ENCODE measurements at places on chromosomes 4 and X.

DNA sequence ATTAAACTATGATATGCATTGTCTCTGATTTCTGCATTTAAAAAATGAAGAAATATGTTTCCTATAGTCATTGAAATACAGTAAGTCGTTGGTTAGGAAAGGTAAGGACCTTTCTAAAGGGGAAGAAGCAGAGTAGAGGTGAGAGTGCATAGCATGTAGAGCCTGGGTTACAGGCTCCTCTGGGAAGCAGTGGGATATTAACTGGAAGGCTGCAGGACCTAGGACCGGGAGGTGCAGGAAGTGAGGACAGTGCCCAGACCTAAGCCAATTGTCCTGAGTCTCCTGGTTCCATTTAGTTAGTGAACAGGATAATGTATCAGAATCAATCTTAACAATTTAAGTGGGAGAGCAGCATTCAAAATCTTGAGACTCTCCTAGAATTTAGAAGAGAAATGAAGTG lies 237.1 kb upstream of the NUDT6 start:
- no peak overlapping the region for H3K27ac ChIP-seq
- no peak for DNase-seq
- no peak overlapping the region for H3K4me3 ChIP-seq
- H3K27me3 ChIP-seq, result no peaks in the 10 kb centered on the region
- no peaks in the 10 kb centered on the region for H3K36me3 ChIP-seq

DNA sequence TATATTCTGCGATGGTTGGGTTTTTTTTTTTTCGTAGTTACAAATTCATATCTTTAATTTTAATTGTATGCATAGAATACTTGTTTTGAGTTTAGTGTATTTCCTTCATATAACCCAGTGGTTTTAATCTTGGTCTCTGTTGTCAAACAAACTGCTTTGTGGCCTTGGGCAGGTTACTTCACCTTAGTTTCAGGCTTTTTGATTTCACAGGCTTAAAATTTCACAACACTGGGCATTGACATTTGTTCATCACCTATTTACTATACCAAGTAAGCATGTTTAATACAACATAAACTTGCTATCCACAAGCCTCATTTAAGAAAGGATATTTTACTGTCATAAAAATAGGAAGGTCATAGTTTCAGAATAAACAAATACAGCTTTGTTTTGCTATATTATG lies 14.7 kb downstream of the RAPGEF2 start:
- no peak overlapping the region for H3K4me3 ChIP-seq
- H3K36me3 ChIP-seq, result no peaks in the 10 kb centered on the region
- no peaks in the 10 kb centered on the region for H3K27me3 ChIP-seq
- no peak overlapping the region for H3K27ac ChIP-seq
- no peak for DNase-seq
- no peaks in the 10 kb centered on the region for H3K4me1 ChIP-seq

GRCh38 chr4:15531792-15532191 lies 62.1 kb downstream of the CC2D2A start:
- DNase-seq, result no peak
- H3K27me3 ChIP-seq, result no peaks in the 10 kb centered on the region
- no peaks in the 10 kb centered on the region for H3K36me3 ChIP-seq
- no peak overlapping the region for H3K27ac ChIP-seq

GRCh38 chrX:131703646-131704045 lies 159.8 kb downstream of the OR13H1 start:
- no peaks in the 10 kb centered on the region for H3K27me3 ChIP-seq
- no peak overlapping the region for H3K27ac ChIP-seq
- DNase-seq, result no peak

DNA sequence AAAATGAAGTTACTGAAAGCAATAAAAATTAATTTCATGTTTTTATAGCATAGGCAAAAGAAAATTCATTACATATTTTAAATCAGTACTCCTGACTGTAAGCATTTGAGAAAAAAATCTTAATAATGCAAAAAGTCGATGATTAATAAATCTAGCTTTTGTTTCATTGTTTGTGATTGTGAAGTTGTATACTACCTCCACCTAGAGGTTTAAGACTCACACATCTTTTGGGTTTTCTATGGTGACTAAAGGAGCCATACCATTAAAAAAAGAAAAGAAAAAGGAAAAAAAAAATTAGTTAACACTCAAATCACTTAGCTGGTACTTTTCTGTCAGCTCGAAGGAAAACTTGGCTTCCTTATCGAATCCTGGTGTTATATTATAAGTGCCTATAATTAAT lies 2.0 kb downstream of the GABRA2 start:
- no peaks in the 10 kb centered on the region for H3K27me3 ChIP-seq
- H3K4me3 ChIP-seq, result no peak overlapping the region
- no peak overlapping the region for H3K27ac ChIP-seq
- no peaks in the 10 kb centered on the region for H3K4me1 ChIP-seq
- no peaks in the 10 kb centered on the region for H3K36me3 ChIP-seq

DNA sequence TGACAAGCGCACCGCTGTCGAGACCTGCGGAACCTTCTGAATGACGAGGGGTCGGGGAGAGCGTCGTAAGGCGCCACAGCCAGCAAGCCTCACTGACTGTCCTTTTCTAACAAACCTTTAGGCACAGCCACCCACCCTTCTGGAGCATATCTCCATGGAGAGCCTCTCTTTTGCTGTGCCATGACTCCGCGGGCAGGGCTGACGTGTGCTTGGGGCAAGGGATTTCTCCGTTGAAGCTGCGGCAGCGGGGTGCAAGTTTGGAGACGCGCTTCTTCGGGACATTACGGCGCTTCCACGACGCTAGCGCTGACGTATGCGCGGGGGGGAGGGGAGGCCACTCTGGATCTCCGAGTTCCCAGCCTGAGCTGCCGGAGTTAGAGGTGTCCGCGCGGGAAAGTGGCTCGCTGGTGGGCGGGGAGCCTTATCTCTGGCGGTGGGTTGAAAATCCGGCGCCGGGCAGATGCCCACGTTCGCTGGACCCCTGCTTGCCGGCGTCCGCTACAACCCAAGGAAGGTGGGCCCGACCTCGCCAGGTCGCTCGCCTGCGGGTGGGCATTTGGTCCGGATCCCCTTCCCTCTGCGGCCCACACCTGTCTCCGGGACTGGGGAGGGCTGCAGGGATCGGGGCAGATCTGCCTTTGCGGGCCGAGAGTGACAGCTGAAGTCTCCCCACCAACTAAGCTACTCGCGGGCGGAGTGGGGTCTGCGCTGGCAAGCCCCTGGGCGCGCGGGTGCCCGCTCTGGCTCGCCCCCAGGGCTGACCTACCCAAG lies 543 bp upstream of the SLC10A7 start:
- peak; percentile 71 for DNase-seq
- H3K27ac ChIP-seq, result peak overlapping the region; percentile 83
- peak overlapping the region; percentile 95 for H3K4me3 ChIP-seq
- H3K27me3 ChIP-seq, result no peaks in the 10 kb centered on the region
- peaks cover 15% of the 10 kb centered on the region for H3K4me1 ChIP-seq

GRCh38 chr4:55554453-55555030 lies 7.8 kb upstream of the CLOCK start:
- no peaks in the 10 kb centered on the region for H3K36me3 ChIP-seq
- peaks cover 8% of the 10 kb centered on the region for H3K4me1 ChIP-seq
- no peaks in the 10 kb centered on the region for H3K27me3 ChIP-seq
- H3K4me3 ChIP-seq, result no peak overlapping the region

DNA sequence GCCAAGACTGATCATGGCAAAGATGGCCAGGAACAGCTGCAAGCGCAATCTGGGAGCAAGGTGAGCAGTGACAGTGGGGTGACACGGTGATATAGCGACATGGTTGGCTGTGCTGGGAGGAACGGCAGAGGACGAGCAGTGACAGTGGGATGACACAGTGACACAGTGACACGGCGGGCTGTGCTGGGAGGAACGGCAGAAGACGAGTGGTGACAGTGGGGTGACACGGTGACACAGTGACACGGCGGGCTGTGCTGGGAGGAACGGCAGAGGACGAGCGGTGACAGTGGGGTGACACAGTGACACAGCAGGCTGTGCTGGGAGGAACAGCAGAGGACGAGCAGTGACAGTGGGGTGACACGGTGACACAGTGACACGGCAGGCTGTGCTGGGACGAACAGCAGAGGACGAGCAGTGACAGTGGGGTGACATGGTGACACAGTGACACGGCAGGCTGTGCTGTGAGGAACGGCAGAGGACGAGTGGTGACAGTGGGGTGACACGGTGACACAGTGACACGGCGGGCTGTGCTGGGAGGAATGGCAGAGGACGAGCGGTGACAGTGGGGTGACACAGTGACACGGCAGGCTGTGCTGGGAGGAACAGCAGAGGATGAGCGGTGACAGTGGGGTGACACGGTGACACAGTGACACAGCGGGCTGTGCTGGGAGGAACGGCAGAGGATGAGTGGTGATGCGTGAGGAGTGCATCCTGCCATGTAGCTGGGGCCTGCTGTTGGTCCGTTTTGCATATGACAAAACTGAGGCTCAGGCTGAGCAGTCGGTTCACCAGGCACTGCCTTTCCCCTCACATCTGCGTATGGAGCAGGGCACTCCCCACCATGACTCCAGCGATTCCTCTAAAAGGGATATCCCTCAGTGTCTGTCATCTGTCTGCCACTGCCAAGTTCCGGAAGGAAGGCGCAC lies 36.0 kb upstream of the MXD4 start:
- H3K27me3 ChIP-seq, result peaks cover 34% of the 10 kb centered on the region
- H3K27ac ChIP-seq, result no peak overlapping the region
- H3K4me3 ChIP-seq, result no peak overlapping the region
- no peaks in the 10 kb centered on the region for H3K36me3 ChIP-seq
- no peak for DNase-seq

- no peaks in the 10 kb centered on the region for H3K4me1 ChIP-seq
- no peak for DNase-seq
These were observed 910 bp downstream of the ANK2 start for GRCh38 chr4:113050371-113050755.

DNA sequence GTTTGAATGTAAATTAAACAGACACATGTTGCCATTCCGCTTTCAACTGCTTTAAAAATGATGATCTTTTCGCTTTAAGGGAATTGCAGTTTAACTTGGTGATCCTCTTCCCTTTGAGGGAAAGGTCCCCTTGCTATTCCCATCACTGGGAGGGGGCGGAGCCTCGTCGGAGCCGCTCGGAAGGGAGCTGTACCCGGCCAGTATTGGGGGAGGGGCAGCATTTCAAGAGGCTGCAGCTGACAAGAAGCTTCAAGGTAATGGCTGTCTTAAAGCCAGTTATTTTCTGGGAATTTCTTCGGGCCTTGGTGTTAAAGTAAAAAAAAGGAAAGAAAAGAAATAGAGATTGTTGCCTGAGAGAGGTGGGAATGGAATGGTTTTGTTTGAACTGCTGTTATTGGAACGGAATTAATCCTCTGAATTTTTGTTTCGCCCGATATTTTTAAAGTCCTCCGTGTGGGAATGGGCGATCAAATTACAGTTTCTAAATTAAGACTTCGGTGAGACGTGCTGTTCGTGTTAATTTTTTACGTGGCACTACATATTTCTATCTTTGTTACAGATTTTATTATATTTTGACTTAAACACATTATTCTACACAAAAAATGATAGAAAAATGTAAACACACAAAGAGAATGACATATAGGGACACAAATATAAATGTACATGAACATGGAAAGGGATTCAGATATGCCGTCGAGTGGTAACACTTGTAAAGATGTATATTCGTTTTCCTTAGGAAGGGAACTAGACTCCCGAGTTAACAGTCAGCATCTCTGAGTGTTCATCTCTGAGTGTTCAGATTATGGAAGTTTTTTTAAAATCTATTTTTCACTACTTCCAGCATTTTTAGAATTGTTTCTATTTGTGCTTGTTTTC lies 9.2 kb downstream of the PWWP3B start:
- H3K4me3 ChIP-seq, result no peak overlapping the region
- no peaks in the 10 kb centered on the region for H3K36me3 ChIP-seq
- no peak for DNase-seq

DNA sequence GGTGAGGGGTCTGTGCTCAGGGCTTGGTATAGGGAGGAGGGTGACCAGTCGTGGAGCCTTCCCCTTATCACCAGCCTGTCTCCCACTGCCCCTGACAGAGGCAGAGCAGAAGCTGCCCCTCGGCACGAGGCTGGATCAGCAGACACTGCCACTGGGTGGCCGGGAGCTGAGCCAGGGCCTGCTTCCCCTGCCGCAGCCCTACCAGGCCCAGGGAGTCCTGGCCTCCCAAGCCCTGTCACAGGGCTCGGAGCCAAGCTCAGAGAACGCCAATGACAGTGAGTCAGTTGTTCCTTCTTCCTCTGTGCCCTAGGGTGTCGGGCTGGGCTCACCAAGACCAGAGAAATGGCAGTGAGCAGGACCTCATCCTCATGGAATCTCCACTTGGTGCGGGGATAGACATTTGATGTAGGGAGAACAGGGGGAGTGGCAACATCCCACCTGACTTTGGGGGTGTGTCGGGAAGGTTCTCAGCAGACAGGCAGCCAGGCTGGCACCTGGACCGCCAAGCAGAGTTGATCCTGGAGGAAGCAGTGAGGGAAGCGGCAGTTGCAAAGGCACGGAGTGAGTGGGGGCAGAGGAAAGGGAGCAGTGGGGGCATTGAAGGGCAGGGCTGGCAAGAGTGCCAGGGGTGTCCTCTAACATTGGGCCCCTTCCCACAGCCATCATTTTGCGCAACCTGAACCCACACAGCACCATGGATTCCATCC lies 14.3 kb upstream of the UBA1 start:
- H3K36me3 ChIP-seq, result no peaks in the 10 kb centered on the region
- DNase-seq, result no peak
- H3K4me1 ChIP-seq, result no peaks in the 10 kb centered on the region
- no peak overlapping the region for H3K27ac ChIP-seq
- H3K27me3 ChIP-seq, result no peaks in the 10 kb centered on the region

GRCh38 chrX:39857780-39858179 lies 240.0 kb downstream of the BCOR start:
- no peaks in the 10 kb centered on the region for H3K36me3 ChIP-seq
- H3K4me1 ChIP-seq, result no peaks in the 10 kb centered on the region
- DNase-seq, result no peak
- no peaks in the 10 kb centered on the region for H3K27me3 ChIP-seq
- H3K4me3 ChIP-seq, result no peak overlapping the region

GRCh38 chr4:125105561-125105960 lies 209.2 kb upstream of the FAT4 start:
- no peak overlapping the region for H3K27ac ChIP-seq
- DNase-seq, result no peak
- H3K4me1 ChIP-seq, result peaks cover 11% of the 10 kb centered on the region
- no peaks in the 10 kb centered on the region for H3K36me3 ChIP-seq

GRCh38 chr4:99378876-99379275 lies 26.3 kb upstream of the ADH1C start:
- H3K4me3 ChIP-seq, result no peak overlapping the region
- 0 out of 2 replicates have a peak, but pooled peaks cover 3% of the 10 kb centered on the region for H3K4me1 ChIP-seq
- H3K27ac ChIP-seq, result no peak overlapping the region
- no peaks in the 10 kb centered on the region for H3K27me3 ChIP-seq
